Nucleus accumbens (tissue), 56 donors: ENCODE measurements at places on chromosomes 7 and 10.
A peak's percentile ranks its signal among the peaks of the same experiment; 100 is the strongest.

DNA sequence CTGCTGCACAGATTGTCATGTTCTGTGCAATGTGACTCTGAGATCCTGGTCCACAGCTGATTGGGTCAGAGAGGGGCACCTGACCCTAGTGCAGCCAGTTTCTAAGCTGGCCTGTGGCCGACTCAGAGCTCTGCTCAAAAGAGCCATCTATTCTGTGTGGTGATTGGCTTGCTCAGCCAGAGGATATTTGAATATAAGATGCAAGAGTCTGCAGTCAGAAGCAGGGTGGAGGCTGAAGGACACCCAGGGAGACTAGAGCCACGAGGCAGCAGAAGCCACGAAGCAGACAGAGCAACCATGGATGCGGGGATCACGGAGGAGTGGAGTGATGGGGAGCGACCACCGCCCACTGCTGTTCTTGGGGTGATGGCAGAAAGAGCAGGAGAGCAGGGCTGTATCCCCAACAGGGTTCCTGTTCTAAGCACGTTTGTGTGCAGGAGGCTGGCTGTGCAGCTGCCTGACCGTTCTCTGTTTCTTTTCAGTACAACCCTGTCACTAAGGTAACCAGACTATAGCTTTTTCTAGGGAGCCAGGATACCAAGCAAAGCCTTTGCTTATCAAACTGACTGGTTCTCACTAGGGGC, 19.5 kb upstream of the RHEB start:
- no peak for DNase-seq

DNA sequence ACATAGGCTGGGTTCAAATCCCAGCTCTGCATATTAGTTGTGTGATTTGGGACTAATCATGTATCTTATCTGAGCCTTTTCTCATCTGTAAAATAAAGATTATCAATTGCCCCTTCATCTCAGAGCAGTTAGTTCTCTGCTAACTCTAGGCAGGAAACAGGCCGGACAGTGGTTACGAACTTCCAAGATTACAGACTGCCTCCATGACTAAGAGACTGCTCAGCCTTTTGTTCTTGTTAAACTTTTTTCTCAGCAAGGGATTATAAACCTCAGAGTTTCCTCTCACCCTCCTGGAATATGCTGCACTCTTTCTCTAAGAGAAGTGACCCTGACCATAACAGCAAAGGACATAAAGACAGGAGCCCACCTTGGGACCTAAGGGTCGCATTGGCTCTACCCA, 52.5 kb upstream of the NFKB2 start:
- no peak for DNase-seq

DNA sequence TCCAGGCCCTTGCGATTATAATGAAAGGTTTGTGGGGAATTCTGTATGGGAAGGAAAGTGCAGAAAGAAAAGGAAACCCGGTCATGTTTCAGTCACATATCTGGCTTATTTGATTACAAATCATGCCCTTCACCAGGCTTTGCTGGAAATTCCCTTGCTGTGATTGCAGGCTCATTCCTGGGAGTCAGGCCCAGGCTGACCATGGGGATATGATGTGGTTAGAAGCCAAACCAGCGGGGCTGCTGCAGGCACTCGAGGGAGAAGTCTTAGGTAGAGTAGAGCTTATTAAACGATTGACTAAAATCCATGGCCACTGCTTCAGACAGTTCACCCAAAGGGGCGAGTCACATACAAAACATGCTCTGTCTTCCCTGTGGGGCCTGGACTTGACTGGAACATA, 16.2 kb downstream of the PKD1L1 start:
- no peak for DNase-seq

- no peak for DNase-seq
These were observed 233.6 kb upstream of the CCDC6 start for GRCh38 chr10:60139798-60140566.

DNA sequence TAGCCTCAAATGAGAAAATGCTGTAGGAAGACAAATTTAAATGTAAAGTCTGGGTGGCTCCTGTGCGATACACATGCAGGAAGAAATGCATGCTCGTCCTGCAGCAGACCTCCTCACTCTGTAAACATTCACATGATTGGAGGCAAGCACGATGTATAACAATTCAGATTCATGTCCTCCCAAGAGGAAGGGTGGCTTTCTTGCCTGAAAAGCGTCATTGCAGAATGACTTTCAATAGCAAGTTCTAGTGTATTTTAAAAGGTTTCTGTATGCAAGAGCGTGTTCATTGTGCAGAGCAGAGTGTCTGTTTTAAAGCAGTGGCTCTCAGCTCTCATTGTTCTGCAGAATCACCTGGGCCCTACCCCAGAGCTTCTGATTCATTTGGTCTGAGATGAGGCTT, 170.3 kb upstream of the CELF2 start:
- DNase-seq, result peak; percentile 3

GRCh38 chr10:128263891-128264688, 137.9 kb upstream of the MKI67 start:
- DNase-seq, result peak; percentile 37

DNA sequence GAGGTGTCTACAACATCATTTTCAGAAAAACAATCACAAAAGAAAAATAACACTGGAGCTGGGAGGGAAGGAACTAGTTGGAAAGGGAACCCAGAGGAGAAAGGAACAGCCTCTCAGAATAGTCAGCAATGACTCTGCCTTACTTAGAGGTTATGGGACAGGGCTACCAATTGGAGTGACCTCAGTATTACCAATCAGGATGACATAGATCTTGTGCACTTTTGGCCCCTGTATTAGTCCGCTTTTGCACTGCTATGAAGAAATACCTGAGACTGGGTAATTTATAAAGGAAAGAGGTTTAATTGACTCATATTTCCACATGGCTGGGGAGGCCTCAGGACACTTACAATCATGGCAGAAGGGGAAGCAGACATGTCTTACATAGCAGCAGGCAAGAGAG, 99.7 kb upstream of the SDK1 start:
- no peak for DNase-seq

DNA sequence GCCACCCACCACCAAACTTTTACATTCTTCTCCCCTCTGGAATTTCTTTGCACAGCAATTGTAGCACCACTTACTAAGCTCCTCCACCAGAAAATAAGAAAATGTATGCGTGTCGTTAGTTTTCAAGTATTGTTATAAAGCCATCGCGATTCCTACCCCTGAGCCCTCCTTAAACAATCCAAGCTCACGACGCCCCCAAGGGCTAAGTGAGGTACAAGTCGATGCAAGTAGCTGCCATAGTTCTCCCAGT, 1.3 kb downstream of the FRAT2 start:
- no peak for DNase-seq

GRCh38 chr7:156196649-156197048, 384.4 kb upstream of the SHH start:
- no peak for DNase-seq

DNA sequence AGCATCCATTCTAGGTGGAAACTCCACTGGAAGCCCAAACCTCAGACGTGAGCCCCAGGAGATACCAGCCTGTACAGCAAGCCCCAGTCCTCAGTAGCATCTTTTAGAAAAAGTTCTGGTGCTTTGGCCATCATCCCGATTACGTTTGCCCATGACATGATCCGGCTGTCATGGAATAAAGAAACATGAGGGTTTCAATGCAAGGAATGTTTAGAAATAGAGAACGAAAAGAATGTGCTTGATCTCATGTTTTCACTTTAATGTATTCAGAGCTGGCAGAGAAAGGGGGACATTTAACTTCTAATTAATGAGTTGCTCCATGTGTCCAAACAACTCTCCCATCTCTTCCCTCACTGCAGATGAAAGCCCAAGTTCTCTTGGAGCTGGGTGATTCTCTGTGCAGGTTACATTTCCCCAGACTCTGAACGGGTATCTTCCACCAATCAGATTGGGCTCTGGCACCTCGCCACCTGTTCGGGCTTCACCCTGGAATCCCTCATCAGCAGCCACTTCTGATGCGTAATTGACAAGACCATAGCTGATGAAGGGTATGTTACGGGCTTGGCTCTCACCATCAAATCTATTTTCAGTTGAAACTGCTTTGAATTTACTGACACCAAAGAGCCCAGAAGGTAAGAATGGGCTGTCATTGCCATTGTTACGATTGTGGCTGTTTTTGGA, 165.3 kb downstream of the PLXNA4 start:
- no peak for DNase-seq

DNA sequence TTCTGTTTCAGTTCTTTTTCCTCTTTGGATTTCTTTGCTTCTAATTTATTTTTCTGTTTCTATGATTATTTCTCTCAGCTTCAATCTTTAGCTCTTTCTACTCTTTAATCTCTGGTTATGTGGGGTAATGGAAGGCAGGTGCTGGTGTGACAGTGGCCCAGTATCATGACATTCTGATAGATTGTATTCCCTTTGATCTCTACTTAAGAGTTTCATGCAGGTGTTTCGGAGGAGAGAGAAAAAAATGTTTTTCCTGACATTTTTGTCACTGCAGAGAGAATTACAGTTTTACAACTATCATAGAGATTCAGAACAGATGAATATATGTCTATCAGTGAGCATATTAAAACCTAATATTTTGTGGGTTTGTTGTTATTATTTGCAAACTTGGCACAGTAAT, 524.9 kb downstream of the CNTNAP2 start:
- DNase-seq, result no peak

DNA sequence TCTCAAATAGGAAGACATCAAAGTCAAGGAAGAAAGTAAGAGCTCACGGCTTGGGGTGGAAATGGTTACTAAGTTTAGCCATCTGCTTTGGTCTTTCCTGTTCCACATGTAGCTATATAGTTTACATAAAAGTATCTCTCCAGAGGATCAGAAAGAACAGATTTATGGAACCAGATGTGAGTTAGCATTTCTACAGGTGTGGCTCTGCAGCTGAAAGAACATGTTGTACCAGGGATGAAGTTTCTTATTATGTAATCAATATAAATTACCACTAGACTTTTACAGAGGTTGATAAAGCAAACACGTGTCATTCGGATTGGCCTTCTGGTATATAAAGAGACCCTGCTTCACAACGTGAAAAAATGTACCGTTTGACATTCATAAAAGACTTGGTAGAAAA, 19.9 kb downstream of the CALD1 start:
- DNase-seq, result no peak

- no peak for DNase-seq
These were observed 231.7 kb upstream of the CCDC6 start for GRCh38 chr10:60138026-60138425.

DNA sequence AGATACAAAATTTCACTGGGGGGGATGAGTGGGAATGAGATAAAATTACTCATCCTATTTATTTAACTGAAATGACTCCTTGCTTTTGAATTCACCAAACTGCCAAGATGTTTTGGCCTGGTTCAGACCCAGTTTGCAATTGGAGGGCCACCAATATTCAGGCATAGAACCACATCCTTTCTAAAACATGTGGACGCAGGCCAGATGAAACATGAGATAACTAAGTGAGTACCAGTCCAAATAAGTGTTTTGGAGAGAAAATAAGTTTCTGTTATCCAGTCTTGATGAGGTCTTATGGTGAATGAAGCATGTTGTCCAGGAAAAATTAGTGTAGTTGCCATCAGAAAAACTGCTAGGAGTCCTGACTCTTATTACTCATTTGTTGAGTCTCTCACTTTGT, 36.3 kb upstream of the PDK4 start:
- no peak for DNase-seq

DNA sequence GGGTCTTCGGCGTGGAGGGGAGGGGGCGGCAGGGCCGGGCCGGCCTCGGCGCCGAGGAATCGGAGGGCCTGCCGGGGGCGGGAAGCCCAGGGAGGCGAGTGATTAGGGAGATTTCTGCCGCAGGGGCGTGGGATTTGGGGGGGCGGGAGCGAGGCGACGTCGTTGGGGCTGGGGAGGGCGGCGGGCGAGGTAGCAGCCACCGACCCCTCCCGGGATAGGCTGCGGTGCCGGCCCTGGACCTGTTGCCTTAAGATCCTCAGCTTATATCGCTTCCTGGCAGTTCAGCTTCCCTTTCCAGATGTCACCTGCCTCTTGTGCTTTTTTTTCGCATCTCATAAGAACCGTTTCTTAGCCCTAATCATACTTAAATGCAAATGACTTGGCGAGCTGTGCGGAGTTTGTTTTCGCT, 655 bp downstream of the LMTK2 start:
- DNase-seq, result no peak

DNA sequence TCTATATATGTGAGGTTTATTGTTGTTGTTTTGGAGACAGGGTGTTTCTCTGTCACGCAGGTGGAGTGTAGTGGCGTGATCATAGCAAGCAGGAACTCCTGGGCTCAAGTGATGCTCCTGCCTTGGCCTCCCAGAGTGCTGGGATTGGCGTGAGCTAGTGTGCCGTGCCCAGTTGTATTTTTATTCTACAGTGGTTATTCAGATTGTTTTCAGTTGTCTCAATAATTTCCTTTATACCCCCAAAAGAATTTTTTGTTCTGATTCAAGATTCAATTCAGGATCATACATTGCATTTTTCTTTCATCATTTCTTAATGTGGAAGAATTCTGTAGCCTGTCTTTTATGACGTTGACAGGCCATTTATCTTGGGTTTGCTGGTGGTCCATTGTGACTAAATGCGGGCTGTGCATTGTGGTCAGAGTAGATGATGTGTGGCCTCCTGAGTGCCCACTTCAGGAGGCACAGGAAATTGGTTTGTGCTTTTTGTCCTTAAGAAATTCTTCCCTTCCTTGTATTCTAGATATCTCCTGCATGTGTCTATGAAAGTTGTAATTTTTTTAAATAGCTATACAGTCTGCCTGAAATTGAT, 22.9 kb downstream of the RBM33 start:
- DNase-seq, result no peak

DNA sequence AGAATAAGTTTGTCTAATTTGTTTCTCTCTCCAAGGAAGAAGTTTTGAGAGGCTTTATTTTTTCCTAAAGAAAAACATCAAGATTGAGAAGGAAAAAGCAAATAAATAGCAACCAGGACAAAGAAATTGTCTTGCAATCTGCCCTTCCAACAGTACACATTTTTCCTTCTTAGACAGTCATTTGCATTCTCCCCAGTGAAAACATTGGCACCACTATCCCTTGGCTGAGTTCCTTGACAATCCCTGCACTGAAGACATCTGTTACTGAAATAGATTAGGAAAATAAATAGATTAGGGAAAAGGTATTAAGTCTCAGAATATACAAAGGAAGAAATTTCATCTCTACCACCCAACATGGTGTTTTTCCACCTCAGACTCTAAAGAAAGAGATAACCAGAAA, 12.2 kb upstream of the TMEM243 start:
- DNase-seq, result no peak

- no peak for DNase-seq
These were observed 129.2 kb downstream of the STRA8 start for GRCh38 chr7:135362871-135363270.

DNA sequence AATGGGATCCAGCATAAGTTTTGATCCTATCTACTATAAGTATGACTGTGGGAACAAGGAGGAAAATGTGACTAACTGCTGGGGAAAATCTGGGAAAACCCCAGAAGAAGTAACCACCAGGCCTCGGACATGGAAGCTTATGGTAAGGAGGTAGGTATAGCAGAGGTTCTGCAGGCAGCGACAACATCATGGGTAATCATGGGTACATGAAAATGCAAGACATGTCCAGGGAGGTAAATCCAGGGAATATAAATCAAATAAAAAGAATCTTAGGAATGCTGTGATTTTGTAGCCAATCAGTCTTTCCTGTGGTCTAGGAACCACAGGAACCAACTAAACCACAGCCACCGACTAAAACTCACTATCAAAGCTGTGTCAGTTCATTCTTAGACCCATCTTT, 168.3 kb upstream of the NPY start:
- DNase-seq, result no peak

GRCh38 chr7:25009257-25009656, 29.3 kb upstream of the OSBPL3 start:
- DNase-seq, result no peak
